NCI-H226 (cell line): ENCODE measurements at places on chromosomes 13 and 19.

DNA sequence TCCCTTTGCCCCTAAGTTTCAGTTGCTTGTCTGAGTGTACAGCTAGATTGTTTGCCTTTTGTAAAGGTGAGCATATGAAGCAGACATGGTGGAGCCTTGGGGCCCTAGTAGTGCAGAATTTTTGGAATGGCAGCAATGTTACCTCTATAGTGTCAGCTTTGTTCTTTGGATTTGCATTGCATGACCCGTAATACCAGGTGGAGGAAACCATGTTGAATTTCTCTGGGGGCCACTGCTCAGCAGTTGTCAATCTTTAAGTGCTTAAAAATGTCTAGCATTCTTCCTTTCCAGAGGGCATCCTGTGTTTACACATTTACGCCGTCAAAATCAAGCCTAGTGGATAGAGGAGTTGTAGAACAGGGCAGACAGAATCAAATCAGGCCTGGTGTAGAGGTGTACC is 303.3 kb downstream of the ATP8A2 start:
- no peak for DNase-seq

DNA sequence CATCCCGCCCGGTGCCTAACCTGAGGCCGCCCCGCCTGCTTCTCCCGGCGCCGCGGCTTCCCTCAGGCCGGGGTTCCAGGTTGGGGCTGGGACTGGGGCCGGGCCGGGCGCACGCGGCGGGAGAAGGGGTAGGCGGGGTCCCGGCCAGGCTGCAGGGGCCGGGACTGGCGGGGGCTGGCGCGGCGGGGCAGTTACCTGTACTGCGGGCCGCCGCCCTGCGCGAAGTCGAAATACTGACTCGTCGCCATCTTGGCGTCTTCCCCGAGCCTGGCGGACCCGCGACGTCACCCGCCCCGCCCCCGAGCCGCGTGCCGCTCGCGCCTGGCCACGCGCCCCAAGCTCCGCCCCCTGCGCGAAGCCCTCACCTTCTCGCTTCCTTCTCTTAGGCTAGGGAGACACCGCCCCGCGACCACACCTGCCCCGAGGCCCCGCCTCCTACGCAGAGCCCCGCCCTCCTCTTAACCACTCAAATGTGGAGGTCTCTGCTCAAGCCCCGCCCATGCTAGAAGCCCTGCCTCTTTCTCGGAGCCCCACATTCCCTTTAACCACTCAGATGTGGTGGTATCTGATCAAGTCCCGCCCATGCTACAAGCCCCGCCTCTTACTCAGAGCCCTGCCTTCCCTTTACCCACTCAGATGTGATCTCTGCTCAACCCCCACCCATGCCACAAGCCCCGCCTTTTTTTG is at the start of gene ZFR2:
TSS of gene ZFR2 (minus strand) at position 269 of the 687 bp plus-strand sequence. CDS start at position 248, 21 bp downstream.
- DNase-seq = no peak

- no peak for DNase-seq
Measured at GRCh38 chr19:49923055-49924003, 5.7 kb upstream of the ATF5 start.

- DNase-seq = no peak
Measured at GRCh38 chr13:31878955-31879354, 139.6 kb downstream of the RXFP2 start.

DNA sequence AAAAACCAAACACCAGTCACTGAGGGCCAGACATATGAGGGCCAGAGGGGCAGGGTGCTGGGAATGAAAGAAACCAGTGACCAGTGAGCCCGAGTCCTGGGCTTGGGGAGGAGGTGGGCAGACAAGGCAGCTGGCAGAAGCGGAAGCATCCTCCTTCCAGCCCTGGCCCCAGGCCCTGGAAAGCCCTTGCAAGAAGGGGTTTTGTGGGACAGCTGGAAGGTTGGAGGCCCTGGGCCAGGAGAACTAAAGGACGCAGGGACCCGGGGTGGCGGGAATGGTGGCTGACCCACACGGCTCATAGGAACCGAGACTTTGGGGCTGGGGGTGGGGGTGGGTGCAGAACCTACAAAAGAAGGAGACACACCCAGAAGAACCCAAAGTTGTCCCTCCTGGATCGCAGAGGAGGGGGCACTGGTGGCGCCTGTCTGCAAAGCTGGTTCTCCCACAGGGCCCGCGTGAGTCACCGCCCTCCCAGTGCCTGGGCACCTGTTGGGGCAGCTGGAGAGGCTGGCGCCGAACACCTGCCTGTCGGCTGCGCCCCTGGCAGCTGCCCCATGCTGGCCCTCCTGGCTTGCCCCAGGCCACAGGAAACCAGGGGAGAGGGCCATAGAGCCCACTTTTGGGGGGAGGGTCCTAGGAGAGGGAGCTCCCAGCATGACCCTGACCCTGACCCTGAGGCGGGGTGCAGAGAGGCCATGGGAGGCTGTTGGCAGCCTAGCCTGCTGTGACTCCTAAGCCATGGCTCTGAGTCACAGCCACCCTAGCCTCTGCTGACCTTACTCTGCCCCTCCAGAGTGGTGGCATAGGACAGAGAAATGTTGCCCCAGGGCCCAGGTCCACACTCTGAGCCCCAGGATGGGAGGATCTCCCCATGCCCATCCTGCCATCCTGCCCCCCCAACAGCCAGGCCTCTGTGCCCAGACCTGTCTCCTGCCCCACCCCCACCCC is 802 bp downstream of the DMPK start:
- no peak for DNase-seq

DNA sequence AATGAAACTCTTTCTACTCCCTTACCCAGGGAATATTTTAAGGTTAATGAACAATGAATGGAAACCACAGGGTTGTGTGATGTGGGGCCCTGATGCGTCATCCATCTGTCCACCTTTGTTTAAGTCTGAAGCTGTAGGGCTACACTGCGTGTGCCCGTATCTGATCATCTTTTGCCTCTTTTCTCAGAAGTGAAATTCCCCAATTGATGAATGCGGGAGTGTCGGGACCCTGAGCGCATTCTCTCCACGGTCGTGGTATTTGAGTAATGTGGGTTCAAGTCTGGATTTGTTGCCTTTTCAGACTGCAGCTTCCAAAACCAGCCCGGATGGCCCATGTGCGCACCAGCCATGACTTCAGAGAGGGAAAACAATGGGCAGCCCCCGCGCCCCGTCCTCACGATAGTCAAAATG is 112.3 kb downstream of the COL4A2 start:
- no peak for DNase-seq

- no peak for DNase-seq
Measured at GRCh38 chr19:29927944-29928625, 14.0 kb upstream of the URI1 start.

DNA sequence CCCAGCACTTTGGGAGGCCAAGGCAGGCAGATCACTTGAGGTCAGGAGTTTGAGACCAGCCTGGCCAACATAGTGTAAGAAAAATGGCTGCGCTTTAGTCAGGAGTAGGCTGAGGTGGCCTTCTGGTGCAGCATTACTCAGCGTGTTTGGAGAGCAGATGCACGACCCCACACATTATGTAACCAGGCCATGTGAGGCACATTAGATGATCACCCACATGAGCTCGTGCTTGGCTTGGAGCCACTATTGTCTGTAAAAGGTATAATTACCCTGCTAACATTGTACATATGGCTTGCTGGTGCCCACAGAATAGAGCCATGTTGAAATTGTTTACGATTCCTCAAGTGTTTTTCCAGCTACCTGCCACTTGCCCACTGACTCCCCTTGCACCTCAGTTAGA is 24.0 kb upstream of the SCEL start:
- peak; percentile 6 for DNase-seq
